ENCODE measurements at places on chromosomes 7 and 10.

DNA sequence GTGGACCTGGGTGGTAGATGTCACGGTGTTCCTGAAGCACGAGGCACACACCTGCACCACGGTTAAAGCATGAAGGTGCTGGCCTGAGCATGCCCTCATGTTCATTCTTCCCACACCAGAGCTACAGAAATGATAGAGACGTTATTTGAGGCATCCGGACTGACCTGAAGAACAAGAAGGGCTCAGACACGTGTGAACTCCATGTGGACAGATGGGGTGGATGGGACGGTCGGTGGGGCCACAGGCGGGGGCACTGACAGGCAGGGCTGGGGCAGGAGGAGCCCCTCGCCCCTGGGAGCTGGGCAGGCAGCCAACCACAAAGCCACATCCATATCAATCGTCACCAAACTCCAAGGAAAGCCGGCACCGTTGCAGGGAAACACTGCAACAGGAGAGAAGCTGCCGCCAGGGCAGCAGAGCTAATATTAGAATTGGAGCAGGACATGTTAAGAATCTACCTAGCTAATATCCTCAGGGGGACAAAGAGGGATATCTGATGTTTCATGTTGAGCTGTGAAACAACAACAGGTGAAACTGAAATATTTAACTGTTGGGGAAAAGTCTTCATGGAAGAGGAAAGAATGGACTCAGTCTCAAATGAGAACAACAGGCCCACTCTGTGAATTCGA is 37.8 kb upstream of the DIP2C start:
- DNase-seq, result no peak

DNA sequence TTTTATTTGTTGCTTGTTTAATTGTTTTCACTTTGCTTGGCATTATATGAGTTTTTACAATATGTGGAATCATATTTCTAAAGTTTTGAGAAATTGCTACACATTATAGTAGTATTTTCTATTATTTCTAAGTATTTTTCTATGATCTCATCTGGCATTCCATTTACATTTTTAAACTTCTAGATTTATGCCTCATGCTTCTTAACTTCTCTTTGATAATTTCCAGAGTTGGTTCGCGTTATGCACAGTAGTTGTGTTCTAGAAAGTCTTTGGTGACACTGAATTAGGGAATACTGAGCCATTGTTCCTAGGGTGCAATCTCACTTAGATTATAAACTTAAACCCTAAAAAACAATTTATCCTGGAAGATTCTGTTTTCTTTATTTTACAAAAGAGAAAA is 129.2 kb downstream of the GNAI1 start:
- DNase-seq, result no peak

DNA sequence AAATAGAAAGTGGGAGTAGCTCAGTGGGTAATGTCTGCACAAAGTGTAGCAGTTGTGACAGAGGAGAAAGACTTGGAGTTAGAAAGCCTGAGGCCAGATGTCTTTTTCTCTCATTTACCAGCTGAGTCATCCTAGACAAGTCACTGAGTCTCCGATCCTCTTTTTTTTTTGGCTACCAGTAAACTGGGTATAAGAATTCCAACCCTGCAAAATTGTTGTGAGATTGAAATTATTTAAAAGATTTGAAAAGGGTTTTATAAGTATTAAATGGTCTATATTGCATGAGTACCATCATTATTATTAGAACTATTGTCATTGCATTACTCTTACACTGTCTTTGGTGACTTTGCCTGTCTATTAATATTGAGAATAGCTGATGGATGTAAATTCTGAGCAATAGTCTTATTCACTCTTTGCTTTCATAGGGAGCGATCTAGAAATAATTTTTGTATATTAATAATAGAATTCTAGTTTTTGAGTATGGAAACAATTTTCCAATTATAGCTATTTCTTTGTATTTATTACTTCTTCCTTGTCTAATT is 74.0 kb downstream of the ARID5B start:
- no peak for DNase-seq

GRCh38 chr10:88754287-88754686 is 5.5 kb upstream of the LIPN start:
- no peak for DNase-seq

GRCh38 chr7:84339306-84339705 is 144.7 kb upstream of the SEMA3A start:
- no peak for DNase-seq

- DNase-seq, result no peak
Observed at GRCh38 chr7:155188357-155188756, 109.3 kb upstream of the INSIG1 start.

DNA sequence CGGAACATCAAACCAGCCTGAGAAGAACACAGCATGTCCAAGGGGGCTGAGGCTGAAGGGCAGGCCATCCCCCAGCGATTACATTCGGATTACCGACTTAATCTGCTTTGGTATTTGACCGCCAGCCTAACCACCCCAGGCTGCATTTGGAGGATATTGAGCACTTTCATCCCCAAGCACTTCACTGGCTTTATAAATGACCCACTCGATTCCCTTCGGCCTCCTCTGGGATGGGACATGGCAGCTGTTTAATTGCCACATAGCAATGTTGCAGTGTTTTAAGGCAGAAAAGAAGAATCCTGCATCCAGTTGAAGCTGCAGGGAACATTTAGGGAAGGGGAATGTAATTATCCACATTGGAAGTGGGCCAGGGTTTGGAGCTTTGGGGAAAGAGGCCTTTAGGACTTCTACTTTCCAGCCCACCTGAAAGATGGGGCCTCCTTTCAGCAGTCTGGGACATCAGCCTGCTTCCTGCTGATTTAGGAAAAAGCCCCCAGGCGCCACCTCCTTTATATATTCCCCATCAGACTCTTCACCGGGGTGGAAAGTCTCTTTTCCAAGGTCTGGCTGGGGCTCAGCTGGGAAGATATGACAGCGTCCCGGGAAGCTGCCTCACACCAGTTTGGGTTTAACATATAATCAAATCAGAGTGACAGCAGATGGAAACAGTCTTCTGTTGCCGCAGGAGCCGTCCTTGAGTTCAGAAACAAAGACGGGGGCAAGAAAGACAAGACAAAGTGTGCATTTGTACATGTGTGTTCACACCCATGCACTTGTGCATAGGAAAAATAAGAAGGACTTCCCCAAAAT is 9.2 kb downstream of the DPCD start:
- DNase-seq, result no peak

- no peak for DNase-seq
Observed at GRCh38 chr10:119316729-119317097, 109.3 kb downstream of the GRK5 start.

- DNase-seq, result no peak
Observed at GRCh38 chr10:72605122-72605521, 20.8 kb downstream of the MICU1 start.

DNA sequence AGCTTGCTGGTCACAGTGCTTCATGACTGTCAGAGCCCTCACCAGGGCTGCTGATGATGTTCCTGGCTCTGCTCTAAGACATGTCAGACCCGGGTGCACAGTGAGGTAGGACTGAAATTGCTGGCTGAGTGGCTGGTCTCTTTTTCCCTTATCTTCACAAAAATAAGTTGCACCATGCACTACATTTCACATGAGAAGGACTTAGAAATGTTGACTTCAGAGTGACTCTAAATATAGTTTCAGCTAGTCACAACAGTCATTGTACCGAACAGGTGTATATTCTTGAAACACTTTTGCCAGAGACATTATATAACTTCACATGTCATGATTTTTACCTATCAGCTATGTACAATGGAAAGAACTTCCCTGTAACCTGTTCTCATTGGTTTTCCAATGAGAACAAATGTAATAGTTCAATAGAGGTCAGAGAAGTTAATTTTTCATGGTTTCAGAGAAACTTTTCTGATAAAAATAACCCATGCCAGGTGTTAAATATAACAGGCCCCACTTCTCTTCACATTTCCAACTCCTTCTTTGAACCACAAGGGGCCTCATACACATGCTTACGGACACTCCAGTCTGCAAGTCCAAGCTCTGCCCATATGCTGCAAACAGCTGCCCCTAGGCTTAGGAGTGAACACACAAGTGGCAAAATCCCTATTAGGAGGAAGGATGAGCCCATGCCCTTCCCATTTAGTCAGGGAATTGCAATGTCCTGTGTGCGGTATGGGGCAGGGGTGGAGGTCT is 115.6 kb downstream of the CDK6 start:
- DNase-seq, result no peak

- DNase-seq, result no peak
Observed at GRCh38 chr10:60454336-60454735, 64.7 kb upstream of the ANK3 start.

DNA sequence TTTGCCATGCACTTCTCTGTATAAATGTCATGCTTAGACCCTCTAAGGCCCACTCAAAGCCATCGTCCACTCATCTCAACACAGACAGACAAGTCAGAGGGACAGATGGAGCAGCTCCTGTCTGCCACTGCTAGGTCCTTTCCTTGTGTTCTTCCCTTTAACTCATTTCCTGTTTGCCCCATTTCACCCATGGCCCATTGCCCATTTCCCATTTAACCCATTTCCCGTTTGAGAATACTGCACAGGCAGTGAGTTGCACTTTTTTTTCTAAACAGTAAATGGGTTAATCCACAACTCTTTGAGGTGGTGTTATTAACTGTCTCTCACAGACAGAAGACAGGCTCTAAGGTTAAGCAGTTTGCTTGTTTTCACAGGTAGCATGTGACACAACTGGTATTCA is 179.3 kb downstream of the NPSR1 start:
- no peak for DNase-seq

DNA sequence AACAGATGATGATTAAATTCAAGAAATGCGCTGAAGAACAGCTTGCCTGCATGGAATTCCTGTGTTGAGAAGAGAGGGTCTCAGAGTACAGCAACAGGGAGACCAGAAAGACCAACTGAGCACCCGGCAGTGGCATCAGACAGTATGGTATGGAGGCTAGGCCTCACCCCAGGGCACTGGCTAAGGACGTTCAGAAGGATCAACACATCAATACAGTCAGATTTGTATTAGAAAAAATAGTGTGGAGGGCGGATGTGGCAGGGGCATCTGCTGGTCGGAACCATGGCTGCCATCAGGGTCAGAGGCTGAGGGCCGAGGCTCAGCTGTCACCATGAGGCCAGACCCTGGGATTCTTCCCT is 142.1 kb downstream of the ADARB2 start:
- no peak for DNase-seq

DNA sequence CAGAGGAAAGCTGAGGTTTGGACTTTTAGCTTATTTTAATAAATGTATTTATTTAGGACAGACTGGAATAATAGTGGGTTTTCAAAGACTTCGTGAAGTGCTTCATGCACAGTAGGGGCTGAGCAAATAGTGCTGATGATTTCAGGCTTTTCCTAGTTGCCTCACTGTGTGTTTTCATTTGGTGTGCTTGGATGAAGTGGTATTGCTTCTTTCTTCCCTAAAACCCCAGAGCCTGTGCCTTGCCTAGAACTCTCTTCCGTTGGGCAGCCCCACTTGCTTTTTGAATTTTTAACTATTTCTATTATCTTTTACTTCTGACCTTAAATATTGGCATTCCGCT is 49.6 kb downstream of the ARID5B start:
- no peak for DNase-seq

DNA sequence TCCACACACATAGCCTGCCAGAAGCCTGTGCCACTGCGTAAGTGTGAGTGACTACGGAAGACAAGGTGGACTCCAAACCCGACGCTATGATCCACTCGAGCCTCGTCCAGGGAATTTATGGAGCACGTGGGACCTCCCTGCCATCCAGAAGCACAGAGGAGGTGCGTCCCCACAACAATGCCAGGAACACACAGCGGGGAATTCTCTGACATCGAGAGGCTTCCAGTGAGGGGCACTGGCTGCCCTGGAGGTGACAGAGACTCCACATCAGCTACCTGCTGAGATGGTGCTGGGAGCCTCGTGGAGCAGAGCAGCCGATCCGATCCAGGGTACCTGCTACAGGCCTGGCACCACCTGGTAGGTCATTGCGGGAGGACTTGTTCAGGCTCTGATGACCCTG is 72.2 kb upstream of the INSIG1 start:
- no peak for DNase-seq

DNA sequence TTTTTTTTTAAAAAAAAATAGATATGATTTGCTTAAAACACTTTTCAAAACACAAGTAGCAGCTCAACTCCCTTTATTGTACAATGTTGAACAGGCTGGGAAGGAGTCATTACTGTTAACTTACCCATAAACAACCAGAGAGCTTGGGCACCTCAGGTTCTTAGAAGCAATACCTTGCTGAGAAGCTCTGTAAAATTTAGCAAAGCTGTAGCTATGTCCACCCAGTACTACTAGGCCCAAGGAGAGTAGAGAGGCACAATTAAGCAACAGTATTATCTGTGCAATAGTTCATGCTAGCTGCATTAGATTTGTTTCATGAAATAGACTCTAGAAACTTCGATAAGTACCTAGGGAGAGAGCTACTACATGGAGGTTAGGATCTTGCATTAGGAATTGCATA is 32.0 kb downstream of the SEMA3A start:
- no peak for DNase-seq

- no peak for DNase-seq
Observed at GRCh38 chr10:24822590-24822989, 98.9 kb upstream of the ARHGAP21 start.

DNA sequence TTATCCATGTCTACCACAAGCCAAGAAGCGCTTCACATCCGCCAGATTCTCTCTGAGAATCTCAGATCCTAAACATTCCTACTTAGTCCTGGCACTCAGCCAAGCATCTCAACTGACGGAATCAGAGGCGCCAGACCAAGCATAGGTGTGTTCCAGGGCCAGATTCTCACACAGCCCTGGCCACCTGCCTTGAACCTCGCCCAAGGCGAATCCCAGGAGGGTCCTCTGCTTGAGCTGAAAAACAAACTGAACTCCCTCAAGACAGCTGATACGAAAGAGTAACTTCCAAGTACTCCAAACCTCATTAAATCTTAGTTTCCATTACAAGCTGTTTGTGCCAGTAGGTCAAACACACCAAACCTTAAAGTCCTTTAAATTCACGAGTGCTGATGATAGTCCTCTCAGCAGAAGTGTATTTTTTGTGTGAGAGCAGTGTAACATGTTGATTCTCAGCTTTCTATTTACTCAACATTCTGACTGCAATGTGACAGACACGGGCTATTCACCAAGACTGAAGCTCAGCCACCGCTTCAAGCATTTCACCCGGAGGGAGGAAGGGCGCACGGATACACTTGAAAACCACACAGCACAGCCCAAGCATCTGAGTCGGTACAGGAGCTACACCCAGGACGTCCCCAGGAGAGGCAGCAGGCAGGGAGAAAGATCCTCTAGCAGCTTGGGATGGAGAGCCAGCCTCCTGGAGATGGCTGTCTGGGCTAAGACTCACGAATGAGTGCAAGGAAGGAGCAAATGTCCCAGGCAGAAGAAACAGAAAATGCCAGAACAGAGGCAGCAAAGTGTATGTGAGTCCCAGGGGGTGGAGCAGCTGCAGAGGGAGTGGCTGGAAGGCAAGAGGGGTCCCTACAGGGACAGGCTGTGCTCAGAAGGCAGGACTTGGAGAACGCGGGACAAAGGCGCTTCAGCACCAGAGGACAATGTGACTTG is 6.0 kb downstream of the PARD3 start:
- DNase-seq, result no peak

GRCh38 chr7:46032353-46032752 is 111.3 kb upstream of the IGFBP3 start:
- DNase-seq, result no peak

GRCh38 chr10:49408519-49409306 is 12.8 kb upstream of the DRGX start:
- DNase-seq, result no peak

GRCh38 chr7:106034383-106034782 is 71.3 kb downstream of the CDHR3 start:
- DNase-seq, result no peak

- no peak for DNase-seq
Observed at GRCh38 chr7:131652934-131653333, 96.5 kb upstream of the PODXL start.

- DNase-seq, result no peak
Observed at GRCh38 chr10:48639632-48640031, 34.8 kb upstream of the ARHGAP22 start.

- no peak for DNase-seq
Observed at GRCh38 chr10:58488921-58489320, 23.8 kb upstream of the BICC1 start.

Data from stimulated activated CD8-positive, alpha-beta memory T cell treated with anti-CD3 and anti-CD28 coated beads, Interleukin-4, amount 100 ng/mL, for 1 hour (primary cell).